ENCODE measurements at places on chromosomes 12 and 14.

GRCh38 chr14:95314609-95315008 is 5.1 kb downstream of the CLMN start:
- DNase-seq, result peak; percentile 69

DNA sequence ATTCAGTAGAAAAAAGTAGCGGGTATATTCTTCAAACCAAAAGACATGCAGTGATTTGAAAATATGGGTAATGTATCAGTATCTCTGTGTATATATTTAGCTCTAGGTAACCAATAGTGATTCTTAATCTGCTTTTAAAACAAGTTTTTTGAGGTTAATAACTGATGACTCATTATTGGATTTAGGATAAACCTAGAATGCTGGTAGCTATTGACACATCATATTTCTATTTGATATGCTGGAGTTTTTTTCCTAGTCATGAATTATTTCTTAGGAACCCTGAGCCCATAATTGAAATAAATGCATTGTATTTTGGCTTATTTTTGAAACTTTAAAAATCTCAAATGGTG is 15.5 kb downstream of the ARF6 start:
- no peak for DNase-seq

DNA sequence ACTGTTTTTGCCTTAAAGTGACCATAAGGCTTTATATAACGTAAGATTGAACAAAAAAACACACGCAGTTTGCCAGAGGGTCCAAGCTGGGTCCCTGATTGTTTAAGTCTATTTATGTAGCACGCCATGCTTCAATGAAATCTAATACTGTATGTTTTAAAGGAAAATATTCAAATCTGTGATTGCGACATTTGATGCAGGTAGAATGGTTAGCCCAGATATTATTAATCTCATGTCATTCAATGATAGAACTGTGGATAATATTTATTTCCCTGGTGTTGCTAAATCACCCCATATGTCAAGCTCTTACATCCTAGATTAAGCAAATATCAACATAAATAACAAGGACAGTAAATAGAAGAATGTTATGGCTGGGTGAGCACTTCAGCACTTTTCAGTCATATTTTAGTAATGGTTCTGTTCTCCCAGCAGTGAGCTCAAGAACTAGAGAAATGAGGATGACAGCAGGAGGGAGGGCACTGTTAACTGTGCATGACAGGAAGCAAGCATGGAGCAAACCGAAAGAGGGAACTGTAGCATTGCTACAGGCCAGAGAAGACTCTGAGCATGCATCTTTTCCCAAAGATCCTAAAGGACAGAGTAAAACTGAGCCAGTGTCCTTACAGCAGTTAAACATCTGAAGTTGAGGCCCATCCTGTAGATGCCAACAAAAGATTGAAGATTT is 465.7 kb upstream of the MGAT4C start:
- no peak for DNase-seq

GRCh38 chr12:93741659-93742109 is 64.5 kb downstream of the CRADD start:
- no peak for DNase-seq

DNA sequence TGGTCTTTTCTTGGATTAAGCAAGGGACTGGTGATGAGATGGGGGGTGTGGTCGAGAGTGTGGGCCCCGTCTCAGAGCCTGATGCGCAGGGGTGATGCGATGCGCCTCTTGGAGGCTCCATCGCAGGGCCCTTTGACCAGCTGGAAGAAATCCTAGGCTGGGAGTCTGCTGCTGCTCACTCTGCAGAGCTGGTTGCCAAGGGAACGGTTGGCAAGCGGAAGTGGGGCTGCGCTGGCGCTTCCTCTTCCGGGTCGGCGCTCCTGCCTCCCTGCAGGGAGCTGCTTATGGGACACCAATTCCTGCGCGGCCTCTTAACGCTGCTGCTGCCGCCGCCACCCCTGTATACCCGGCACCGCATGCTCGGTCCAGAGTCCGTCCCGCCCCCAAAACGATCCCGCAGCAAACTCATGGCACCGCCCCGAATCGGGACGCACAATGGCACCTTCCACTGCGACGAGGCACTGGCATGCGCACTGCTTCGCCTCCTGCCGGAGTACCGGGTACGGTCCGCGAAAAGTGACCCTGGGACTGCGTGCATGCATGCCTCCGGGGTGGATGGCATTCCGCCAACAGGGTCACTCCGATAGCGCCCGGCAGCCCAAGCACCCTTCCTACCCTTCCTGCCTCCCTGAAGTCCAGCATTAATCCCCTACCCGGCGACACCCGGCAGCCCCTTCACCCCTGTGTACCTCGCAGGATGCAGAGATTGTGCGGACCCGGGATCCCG is at the start of gene MYG1:
Gene MYG1 (plus strand): TSS at position 242 of the 727 bp plus-strand sequence. CDS start 43 bp downstream, at position 285.
- peak; percentile 25 for DNase-seq
